Smooth muscle cell of bladder (primary cell): ENCODE measurements at places on chromosomes 7 and 10. TPM values are rescaled to one million over a fixed set of nuclear protein-coding genes. Genes with fewer than 3 reads are reported as not detected.

The ANXA8 gene
- 1.1 and 1.4 TPM in 2 replicates for total RNA-seq

The MNX1 gene
- total RNA-seq = not detected in 2 replicates

The NRG3 gene
- total RNA-seq = not detected in 2 replicates

The MPP7 gene
- 0.18 and 0.28 TPM in 2 replicates for total RNA-seq

The TMEM26 gene
- 0.71 and 0.92 TPM in 2 replicates for total RNA-seq

The GNAT3 gene
- not detected in 2 replicates for total RNA-seq

The BAMBI gene
- total RNA-seq = 33.4 and 59.1 TPM in 2 replicates

The MYL10 gene
- total RNA-seq = not detected in 2 replicates

The CTBP2 gene
- total RNA-seq = 48.5 and 59.6 TPM in 2 replicates

The CALCR gene
- not detected in 2 replicates for total RNA-seq

The SSC4D gene
- total RNA-seq = 0.28 and 0.55 TPM in 2 replicates

The SPDYE6 gene
- not detected in 2 replicates for total RNA-seq

The FASTK gene
- total RNA-seq = 74.5 and 76.1 TPM in 2 replicates

The TMEM213 gene
- not detected in 2 replicates for total RNA-seq

The WNT8B gene
- not detected in 2 replicates for total RNA-seq

The UCN3 gene
- total RNA-seq = not detected in 2 replicates

The SPACDR gene
- total RNA-seq = 0.14 and 0.28 TPM in 2 replicates

The GSDME gene
- 48.9 and 91.6 TPM in 2 replicates for total RNA-seq

The TMEM236 gene
- under 0.01 TPM in 2 replicates for total RNA-seq

The OR2A12 gene
- not detected in 2 replicates for total RNA-seq

The GNGT1 gene
- 0.37 and 0.71 TPM in 2 replicates for total RNA-seq

The SLC26A3 gene
- not detected in 2 replicates for total RNA-seq
